ENCODE measurements at places on chromosomes 5 and 9.

GRCh38 chr9:111743275-111743674 lies 51.5 kb downstream of the SHOC1 start:
- no peak for DNase-seq

- no peak for DNase-seq
These were observed 54.3 kb downstream of the NR6A1 start for GRCh38 chr9:124716808-124717207.

DNA sequence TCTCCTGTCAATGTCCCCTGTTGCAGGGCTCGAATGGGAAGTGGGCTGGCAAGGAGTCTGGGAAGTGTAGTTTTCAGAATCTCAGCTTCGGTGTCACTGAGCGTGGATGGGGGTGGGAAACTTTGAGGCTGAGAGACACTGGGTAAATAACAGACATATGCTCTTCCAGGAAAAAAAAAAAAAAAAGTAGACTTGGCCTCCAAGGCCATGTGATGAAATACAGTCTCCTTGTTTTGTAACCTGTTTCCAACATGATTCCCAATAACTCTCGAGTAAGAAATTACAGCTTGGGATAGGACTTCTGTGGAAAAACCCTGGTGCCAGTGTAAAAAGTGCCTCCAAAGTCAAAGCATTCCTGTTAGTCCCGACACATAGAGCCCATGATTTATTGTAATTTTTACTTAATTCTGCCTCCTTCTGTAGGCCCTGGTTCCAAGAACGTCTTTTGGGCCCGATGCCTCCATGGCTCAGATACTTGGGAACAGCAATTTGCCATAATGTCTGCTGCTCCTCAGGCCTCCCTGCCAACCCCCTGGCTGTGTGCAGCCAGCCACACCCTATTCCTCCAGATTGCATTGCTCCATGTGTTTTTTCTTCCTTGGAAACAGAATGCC lies 119.5 kb upstream of the TNC start:
- DNase-seq = no peak

- DNase-seq = no peak
These were observed 225.8 kb downstream of the MLLT3 start for GRCh38 chr9:20396509-20396908.

- no peak for DNase-seq
These were observed 348.0 kb upstream of the CDH18 start for GRCh38 chr5:20335978-20336377.

DNA sequence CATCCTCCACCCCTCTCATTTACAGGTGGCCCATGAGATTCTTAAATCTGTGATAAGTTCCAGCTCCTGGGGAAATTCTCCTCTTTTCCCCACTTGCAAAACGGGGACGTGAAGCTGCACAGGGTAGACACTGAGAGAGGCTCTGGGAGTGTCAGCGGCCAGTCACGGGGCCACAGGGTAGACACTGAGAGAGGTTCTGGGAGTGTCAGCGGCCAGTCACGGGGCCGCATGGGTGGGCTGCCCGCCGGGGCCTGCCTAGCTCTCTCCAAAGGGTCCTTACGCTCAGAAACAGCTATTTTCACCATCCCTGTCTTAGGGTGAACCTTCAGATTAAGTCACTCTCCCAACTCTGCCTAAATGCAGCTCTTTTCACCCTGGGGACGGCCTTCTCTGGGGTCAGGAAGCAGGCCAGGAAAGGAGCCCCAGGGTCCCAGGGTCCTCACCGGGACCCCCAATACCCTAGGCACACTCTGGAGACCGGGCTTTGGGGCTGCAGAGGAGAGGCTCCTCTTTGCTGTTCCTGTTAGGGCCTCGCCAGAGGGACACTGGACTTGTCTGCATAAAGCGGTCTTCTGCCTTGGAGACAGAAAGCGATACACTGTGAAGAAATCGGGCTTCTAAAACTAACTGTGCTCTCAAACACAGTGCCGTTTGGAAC lies 1.5 kb downstream of the FAM78A start:
- DNase-seq = no peak

DNA sequence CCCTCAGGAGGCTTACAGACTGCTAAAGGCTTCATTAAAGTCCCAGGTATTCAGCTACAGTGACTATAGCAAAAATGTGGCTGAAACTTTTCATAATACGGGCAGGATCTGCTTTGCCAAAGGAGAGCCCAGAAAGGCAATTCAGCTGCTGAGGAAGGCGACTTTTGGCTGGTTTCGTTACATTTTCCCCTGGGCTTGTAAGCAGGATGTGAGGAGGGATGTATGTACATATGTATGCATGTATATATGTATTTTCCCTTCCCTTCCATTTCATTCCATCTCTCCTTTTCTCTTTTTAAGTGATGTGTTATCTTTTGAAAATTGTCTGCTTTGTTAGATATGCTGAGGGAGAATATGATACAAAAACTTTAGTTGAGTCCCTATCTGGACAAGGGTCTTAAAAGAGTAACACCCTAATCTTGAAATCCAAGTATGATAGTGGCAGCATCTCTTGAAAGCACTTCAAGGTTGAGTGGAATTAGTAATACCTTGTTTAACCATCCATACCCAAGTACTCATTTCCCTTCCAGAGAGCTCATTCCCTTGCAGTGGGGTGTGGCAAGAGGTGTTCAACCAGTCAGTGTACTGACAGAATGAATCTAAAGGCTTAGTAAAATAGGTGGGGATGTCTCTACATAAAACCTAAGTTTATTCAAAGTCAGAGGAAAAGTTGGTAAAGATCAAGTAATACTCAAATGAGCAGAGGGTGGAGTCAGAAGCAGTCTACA lies 28.7 kb downstream of the RAD1 start:
- DNase-seq = no peak

- DNase-seq = no peak
These were observed 524.7 kb downstream of the SPATA31D1 start for GRCh38 chr9:82513242-82513751.

- no peak for DNase-seq
These were observed 12.1 kb upstream of the PLEKHG4B start for GRCh38 chr5:79821-80220.

DNA sequence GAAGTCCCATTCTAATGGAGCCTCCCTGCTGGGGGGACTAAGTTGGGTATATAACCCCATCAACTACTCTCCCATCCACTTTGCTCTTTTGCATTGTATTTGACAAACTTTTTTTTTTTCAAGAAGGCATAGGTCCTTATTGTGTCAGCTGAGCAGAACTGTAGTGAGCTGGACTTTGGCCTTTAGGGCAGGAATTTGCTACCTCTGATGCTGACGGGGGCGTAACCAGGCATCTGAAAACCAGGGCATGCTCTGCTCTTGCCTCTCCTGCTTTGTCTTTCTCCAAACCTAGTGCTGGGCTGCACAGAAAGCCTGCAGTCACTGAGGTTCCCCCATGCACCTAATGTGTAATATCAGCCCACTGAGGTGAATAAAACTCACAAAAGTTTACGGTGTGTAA lies 49.0 kb downstream of the MSX2 start:
- no peak for DNase-seq

GRCh38 chr5:143271431-143271830 lies 132.1 kb downstream of the NR3C1 start:
- no peak for DNase-seq

GRCh38 chr5:58886315-58887207 lies 303.7 kb downstream of the RAB3C start:
- peak; percentile 21 for DNase-seq

GRCh38 chr5:15650266-15650665 lies 150.3 kb downstream of the FBXL7 start:
- no peak for DNase-seq

- DNase-seq = no peak
These were observed 94.0 kb downstream of the IQGAP2 start for GRCh38 chr5:76497065-76497460.

GRCh38 chr5:72818866-72819534 lies 2.5 kb downstream of the TNPO1 start:
- peak; percentile 5 for DNase-seq

DNA sequence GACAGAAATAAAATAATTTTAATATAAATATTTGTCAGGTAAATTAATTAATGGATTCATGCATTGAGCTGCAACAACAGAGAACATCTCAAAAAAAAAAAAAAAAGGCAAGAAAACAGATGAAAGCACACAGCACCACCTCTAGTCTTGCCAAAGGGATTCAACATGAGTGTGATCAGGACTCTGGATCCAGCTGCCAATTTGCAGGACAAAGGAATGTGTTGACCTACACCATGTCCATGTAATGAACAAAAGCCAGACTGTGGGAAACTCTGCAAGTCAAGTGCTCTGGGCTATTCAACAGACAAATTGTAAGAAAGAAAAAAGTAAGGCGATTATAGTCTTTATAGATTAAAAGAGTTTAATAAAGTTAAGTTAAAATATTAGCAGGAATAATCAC lies 769.3 kb downstream of the TLR4 start:
- no peak for DNase-seq

GRCh38 chr5:54093081-54093492 lies 217.3 kb downstream of the ARL15 start:
- no peak for DNase-seq

GRCh38 chr5:135265497-135266302 lies 133.3 kb downstream of the MACROH2A1 start:
- no peak for DNase-seq

- DNase-seq = peak; percentile 70
These were observed 7.7 kb upstream of the SKP1 start for GRCh38 chr5:134184155-134185135.

DNA sequence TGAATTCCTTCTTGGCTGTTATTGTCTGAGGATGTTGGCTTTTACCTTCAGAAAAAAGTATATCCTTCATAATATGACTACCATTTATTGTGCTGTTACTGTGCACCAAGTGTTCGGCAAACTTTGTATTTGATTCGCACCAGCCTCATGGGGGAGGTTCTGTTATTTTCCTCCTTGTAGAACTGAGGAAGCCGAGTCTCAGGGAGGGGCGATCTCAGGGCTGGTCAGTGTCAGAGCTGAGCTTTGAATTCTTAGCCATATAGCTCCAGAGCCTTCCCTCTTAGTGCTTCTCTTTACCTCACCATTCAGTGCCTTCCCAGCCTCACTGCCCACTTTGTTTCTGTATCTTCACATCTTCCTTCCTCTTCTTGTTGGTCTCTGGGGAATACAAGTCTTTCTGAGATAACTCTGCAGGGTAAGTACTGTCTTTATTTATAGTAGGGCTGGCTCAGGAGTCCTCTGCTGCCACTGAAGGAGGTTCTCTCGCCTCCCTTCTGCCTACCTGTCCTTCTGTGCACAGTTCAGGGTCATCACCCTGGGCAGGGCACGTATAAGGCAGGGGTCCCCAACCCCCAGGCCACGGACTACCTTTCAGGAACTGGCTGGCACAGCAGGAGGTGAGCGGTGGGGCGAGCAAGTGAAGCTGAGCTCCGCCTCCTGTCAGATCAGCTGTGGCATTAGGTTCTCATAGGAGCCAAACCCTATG lies 48.4 kb downstream of the GALNT10 start:
- DNase-seq = no peak

DNA sequence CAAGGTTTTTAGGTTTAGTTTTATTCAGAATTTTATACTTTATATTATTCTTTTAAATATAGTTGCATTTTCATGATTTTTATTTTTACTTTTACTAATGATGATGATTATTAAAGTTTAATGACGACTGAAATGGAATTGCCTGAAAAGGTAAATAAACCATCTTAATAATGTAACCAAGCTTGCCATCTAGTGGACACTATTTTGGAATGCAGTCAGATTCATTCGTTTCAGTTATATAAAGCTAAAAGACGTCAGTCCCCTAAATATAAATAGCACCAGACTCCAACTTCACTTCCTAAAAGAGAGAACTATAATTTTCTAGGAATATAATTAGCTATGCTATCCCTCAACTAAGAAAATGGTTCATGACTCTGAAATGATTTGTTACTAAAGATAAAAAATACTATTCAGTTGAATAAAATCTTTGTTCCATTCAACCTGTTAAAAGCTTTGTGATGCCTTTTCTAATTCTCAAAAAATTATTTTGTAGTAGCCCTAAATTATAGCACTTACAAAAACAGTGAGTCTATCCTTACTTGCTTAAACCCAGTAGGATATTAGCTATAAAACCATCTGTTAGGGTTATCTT lies 19.9 kb downstream of the ABITRAM start:
- peak; percentile 10 for DNase-seq

DNA sequence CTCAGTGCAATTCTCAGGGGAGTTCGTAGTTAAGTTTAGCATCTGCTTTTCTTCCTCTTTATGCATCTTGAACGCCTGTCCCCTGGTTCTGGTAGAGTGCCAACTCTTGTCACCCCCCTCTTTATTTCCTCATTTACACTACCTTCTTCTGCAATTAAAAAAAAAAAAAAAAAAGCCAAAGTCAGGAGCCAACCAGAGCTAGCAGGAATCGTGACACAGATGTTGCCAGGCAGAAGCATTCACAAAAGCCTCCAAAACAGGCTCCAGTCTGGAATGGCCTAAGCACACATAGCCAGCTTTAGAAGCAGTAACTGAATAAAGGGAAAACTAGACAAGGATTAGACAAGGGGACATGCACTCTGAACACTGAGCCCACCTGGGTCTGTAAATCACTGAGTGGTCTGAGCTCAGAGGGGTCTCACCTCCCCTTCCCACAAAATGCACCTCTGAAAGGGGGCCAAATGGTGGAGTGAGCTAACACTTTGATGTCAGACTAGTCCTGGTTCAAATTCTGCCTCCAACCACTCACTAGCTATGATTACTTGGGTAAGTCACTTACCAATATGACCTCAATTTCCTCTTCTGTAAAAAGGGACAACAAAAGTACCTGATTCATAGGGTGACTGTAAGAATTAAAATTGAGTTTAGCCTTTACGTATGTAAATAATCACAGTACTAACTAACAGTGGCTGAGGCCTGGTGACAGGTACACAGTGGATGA lies 2.0 kb downstream of the CD74 start:
- peak; percentile 71 for DNase-seq

DNA sequence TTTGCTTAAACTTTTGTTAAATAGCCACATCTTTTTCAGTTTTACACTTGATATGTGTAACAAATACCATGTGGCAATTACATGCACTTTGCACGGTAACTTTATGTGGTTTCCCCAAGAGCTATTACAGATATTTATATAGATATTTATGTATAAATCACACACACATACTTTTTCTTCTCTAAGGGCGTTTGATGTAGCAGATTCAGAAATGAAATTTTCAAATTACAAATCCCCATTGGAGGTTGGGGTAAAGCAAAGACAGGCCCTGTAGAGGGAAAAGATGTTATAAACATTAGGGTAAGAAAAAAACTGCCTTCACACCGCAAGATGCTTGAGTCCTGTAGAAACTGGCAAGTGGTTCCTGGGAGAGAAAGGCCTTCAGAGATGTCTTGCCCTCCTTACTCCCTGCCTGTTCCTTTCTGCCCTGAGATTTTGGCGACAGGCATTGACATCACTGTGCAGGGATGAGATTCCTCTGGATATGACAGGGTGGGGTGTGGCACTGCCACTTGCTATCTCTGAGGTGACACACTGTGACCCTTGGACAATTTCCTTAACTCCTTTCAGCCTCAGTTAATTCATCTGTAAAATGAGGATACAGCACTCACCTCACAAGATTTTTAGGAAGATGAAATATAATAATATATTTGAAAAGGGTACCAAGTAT lies 177.9 kb upstream of the TUT7 start:
- DNase-seq = no peak

GRCh38 chr5:14171046-14171445 lies 27.9 kb downstream of the TRIO start:
- no peak for DNase-seq

Data from stimulated activated naive CD4-positive, alpha-beta T cell (primary cell).